ENCODE measurements at places on chromosomes 6 and 20. TPM values are rescaled to one million over a fixed set of nuclear protein-coding genes. Genes with fewer than 3 reads are reported as not detected.

TINAG gene
- not detected for total RNA-seq

PLCB1 gene
- total RNA-seq, result 2.8 TPM

TPX2 gene
- 111 TPM for total RNA-seq

POU5F1 gene
- not detected for total RNA-seq

FKBP1C gene
- 1.5 TPM for total RNA-seq

GRCh38 chr6:11847515-11848345, 69.1 kb upstream of the ADTRP start:
- DNase-seq, result no peak

DNA sequence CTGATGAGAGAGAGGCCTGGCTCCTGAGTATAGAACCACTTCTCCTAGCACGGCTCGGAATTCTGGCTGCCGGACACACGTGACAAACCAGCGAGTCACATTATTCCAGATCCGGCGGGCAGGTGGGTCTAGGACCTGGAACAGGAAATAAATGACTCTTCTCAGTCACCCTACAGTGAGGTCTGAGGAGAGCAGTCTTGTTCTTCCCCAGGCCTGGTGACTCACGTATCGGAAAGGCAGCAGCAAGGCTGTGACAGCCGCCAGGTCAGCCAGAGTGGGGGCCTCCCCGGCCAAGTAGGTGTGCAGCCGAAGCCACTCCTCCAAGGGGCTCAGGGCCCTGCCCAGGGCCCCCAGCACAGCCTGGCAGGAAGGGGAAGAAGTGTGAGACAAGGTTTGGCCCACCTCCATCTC, 2.8 kb downstream of the VARS1 start:
- peak; percentile 43 for DNase-seq

DNA sequence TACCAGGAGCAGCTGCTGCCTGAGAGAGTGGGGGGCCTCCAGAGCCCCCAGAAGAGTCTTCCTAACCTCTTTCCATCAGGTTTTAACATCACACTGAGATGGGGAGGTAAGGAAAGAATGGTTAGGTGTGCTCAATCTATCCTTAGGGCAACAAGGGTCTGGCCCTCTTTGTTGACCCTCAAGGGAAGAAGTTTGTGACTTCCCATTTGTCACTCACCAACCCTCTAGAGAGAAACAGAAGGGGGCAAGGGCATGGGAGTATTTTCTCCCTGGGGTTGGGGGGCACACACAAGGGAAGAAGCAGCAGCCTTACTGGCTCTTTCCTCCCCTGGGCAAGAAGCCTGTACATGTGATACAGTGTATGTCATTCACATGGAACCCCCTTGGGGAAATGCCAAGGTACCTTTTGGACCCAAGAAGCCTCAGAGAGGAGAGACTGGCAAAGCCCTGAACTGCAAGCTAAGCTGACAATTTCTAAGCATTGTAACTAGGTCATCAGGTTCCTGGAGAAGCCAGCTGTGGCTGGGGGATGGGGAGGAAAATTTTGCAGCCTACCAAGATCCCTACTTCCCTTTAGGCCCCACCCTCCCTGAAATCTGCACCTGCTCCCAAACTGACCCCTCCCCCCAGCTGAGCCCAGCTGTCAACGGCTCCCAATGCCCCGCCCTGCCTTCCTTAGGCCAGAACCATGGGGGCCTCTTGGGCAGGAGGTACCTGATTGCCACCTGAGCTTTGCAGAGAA, 14.5 kb downstream of the BCL2L1 start:
- no peak for DNase-seq

- DNase-seq, result peak; percentile 90
Measured at GRCh38 chr20:3768342-3769130, 983 bp upstream of the ADISSP start.

GRCh38 chr20:44125332-44126127, 61.5 kb downstream of the JPH2 start:
- DNase-seq, result no peak

DNA sequence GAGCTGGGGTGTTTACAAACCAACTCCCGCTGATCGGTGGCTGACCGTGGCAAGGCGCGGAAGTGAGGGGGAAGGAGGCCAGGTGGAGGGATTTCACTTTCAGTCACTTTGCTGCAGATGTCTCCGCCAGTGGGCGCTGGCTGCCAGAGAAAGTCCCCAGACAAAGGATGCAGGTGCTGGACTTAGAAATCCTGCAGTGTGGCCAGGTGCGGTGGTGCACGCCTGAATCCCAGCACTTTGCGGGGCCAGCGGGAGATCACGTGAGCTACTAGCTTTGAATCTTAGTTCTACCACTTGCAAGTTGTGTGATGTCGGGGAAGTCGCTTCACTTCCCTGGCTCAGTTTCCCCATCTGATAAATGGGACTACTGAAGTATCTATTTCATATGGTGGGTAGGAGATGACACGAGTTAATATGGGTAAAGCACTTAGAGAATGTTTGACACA, 180.4 kb downstream of the ZNF217 start:
- DNase-seq, result peak; percentile 62

DNA sequence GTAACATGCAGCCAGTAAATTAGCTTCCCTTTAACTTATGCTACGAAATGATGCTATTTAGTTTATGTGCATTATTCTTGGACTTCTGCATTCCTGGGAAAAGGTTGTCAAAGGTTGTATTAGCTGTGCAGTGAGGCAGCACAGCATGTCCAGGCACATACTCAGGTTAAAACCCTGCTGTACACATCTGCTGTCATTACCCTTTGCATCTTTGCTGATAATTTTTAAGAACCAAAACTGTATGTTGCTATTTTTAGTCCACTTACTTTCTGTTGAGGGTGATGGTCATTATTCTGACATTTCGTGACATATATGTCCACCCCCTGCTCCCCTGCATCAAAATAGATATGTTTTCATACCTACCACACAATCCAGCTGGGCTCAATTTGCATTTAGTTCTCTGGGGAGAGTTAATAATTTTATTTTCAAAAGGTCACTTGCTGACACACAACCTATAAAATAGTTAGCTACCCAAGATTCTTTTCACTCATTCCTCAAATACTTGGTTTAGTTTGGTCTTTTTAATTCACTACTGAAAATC, 142.5 kb upstream of the SPACA1 start:
- no peak for DNase-seq

DNA sequence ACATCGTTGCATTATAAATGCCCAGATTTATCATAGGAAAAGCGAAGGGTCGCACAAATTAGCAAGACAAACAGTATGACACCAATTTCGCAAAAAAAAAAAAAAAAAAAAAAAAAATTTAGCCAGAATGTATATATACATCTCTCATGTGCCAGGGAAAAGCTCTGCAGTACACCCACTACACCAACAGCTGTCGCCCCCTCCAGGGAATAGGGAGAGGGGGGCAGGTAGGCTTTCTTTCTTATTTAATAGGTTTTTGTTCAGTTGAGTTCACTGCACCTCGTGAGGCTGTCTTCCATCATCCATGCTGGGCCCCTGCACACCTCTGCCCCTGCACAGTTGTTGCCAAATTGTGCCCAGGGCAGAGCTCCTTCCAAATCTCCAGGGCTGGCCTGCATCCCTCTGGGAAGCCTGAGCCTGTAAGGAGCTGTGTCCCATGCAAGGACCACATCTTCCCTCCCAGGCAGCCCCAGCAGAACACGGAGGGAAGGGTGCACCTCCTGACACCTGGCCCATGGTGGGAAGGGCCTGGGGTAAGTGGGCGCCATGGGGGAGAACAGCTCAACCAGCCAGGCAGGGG, 85.4 kb downstream of the NINL start:
- no peak for DNase-seq

DNA sequence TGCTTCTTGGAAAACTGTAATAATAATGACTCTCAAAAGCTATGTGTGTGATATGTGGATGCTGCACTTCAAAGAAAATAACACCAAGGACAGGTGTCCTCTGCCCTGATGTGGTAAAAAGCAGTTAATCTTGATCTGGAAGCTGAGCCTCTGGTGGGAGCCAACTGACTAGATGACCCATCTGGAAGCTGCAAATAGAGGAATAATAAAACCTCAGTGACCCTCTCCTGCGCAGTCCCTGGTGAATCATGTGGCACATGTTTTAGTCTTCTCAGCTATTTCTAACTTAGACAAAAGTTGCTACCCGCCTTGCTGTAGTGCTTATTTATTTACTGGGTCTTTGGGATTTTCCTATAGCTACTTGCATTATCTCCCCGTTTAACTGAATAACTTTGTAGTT, 47.3 kb downstream of the TP53INP2 start:
- DNase-seq, result no peak

- no peak for DNase-seq
Measured at GRCh38 chr6:95648636-95649035, 71.3 kb downstream of the MANEA start.
